LHCN-M2 (cell line): ENCODE measurements at places on chromosomes 6 and 20.
A peak's percentile ranks its signal among the peaks of the same experiment; 100 is the strongest.

GRCh38 chr20:57061051-57061900, 205.2 kb downstream of the BMP7 start:
- no peak for DNase-seq

GRCh38 chr6:73028893-73029450, 196.3 kb downstream of the KHDC1L start:
- DNase-seq: peak; percentile 32

DNA sequence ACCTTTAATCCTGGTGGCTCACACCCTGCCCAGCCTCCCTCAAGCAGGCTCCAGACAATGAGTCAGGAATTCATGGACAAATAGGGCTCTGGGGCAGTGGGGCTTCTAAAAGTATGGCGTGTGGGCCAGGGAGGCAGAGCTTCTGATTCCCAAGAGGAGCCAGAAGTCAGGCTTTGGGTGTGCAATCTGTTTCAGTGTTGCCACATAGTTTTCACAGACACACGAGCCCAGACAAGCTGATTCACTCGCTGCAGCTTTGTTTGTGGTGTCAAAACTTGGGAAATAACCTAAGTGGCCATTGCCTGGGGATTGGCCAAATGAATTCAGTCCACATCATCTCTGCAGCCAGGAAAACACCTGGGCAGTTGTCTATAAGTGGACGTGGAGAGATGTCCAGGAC, 9.2 kb downstream of the PEDS1 start:
- peak; percentile 97 for DNase-seq

- DNase-seq: peak; percentile 18
These were observed 92.1 kb upstream of the SPTLC3 start for GRCh38 chr20:12916699-12917098.

- DNase-seq: peak; percentile 15
These were observed 87.0 kb upstream of the B3GAT2 start for GRCh38 chr6:71043902-71044301.

- no peak for DNase-seq
These were observed 3.8 kb downstream of the DIDO1 start for GRCh38 chr20:62922451-62922921.

DNA sequence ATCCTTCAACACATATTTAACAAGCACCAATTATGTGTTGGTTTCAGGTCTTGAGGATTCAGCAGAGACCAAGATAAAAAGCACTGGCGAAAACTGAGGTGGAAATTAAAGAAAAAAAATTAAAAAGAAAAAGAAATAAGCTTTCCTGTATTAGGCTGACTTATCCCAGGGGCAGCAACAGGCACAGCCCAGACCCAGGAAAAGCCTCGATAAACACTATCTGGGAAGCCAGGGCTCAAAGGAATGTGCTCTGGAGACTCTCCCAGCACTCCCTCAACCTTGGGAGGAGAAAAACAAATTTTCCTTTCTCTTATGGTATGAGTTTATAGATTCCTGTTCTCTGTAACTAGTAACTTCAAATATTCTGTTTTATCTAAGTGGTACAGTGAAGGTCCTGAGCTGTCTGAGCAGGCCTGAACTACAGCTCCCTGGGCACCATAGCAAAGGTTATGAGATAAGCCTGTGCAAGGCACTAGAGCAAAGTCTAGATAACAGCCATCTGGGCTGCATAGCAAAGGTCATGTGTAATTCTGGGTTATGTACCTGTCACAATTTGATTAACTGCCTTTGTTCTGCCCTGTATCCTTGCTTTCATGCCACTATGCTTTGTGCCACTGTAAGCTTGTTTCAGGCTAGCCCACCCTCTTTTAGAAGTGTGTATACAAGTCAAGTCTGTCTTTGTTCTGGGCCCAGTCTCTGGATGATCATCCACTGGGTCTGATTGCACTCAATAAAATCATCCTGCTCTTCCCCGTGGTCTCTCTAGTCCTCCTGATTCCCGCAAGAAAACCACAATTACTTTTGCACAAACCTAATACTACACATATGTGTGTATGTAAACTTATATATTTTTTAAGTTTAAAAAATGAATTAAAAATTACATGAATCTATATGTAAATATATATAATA, 54.0 kb downstream of the IL22RA2 start:
- no peak for DNase-seq

- DNase-seq: peak; percentile 97
These were observed 42.6 kb downstream of the KIAA1755 start for GRCh38 chr20:38217791-38218565.

GRCh38 chr6:109770047-109770446, 79.0 kb downstream of the FIG4 start:
- no peak for DNase-seq

- no peak for DNase-seq
These were observed 121.0 kb downstream of the SYNDIG1 start for GRCh38 chr20:24590178-24590982.

GRCh38 chr6:161272635-161273273, 1.1 kb downstream of the AGPAT4 start:
- DNase-seq: peak; percentile 22

- DNase-seq: no peak
These were observed 1024.3 kb upstream of the MAP3K7 start for GRCh38 chr6:91611190-91611589.

DNA sequence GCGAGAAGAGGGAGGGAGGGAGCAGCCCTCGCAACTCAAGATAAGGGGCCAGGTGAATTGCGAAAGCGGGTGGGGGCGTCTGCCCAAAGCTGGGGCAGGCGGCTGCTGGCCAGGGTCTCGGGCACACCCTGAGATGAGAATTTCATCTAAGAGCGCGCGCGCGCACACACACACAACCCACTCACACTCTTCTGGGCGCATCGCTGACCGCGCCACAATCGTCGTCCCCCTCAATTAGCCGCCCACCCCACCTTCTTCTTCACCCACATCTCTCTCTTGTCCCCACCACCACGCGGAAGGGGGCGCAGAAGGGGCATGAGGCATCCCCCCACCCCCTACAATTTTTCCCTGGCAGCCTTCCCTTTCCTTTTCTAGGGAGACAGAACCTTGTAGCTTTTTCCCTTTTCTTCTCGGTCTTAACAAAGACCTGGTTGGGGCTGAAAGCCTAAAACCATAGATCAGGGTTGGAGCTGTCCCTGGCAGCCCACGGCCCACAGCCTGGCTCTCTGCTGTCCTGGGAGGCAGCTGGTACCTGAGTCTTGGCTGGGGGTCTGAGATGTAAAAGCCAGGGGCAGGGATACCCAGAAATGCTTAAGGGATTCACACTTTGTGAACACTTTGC, 737 bp upstream of the PTPRT start:
- DNase-seq: no peak

DNA sequence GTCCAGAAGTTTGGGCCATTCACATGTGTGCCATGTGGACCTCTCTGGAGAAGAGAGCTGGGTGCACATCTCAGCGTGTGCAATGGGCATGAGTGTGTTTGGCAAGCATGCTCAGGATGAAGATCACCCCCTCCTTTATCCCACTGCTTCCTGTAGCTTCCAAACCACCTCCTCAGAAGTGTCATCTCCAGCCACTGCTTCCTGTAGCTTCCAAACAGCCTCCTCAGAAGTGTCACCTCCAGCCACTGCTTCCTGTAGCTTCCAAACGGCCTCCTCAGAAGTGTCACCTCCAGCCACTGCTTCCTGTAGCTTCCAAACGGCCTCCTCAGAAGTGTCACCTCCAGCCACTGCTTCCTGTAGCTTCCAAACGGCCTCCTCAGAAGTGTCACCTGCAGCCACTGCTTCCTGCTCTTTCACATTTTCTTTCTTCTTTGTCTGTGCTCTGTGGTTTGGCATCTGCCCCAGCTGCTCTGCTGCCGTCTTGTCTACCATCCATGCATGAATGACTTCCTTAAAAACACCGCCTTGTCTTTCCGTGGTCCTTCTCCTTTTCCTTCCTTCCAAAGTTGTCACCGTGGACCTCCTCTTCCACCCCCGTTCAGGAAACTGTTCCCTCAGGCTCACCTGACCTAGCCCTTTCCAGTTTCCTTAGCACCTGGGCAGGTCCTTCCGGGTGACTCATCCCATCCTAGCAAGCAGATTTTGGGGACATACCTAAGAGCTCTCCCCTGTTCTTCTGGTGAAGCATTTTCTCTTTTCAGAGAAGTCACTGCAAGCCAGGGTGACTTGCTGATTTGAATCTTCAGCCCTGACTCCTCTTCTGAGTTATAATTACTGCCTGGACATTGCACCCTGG, 43.5 kb upstream of the TIAM2 start:
- no peak for DNase-seq

GRCh38 chr20:52490711-52491430, 299.3 kb upstream of the ZFP64 start:
- DNase-seq: peak; percentile 90

GRCh38 chr20:32227744-32228688, 20.3 kb downstream of the POFUT1 start:
- DNase-seq: no peak

DNA sequence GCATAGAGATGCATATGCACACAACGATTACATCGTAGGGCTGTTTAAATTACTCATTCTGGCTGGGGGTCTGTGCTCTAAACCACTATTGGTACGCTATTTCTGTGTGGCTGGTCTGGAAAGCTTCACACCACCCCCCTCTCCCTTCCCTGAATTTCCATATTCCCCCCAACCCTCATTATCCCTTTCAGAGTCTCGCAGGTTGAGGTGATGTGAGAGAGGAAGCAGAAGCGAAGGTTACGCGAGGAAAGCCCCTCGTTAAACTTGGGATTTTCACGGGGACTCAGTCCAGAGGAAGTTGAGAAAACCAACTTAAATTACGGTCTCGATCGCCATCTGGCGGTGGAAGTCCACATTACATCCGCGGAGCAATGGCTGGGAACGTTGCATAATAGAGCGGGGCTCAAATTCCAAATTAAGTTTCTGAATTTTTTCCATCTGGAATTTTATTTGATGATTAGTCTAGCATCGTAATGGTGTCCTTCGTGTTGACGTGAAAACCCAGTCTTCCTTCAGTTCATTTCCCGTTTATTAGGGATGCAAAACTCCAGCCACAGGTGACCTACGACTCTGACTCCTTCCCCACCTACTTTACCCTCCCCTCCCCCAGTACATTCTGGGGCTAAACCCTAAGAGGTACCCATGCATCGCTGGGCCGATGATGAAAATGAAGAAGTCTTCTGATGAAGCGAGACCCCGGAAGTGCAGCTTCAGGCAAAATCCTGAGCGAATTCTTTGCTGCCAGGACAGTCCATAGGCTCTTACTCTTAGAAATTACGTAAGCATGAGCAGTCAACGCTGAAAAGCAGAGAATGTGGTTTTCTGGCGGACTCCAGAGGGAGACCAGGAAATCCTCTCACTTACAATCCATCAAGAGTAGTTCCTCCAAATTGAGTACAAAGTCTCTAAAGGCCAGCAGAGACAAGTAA, 19.7 kb downstream of the HLA-DOB start:
- peak; percentile 44 for DNase-seq

DNA sequence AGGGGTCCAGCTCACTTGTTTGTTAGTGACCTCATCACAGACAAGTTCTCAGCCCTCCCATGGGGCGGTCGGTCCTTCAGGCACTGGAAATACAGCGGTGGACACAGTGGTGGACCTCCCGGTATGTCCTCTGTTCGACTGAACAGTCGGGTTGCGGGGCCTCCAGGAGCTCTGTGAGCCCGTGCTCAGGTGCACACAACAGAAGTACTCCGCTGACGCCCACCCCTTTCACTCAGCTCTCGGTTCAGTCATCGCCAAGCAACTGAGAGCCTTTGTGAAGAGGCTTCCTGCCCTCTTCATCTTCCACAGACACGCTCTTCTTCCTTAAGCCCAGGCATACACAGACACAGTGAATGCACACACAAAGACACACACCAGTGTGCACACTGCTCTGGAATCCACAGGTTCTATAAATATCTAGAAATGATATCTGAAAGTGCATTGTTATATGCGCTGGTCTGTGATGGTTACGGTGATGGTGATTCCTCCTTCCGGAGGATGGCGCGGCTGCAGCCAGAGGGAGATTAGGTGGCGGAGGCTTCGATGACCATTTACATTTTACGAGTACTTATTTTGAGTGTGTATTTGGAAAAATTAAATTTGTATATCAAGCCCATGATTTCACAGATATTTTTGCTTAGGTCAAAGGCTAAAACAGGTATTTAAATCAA, 46.8 kb upstream of the BHLHE23 start:
- no peak for DNase-seq

- DNase-seq: no peak
These were observed 803 bp upstream of the SRXN1 start for GRCh38 chr20:653590-654416.

- DNase-seq: no peak
These were observed 3.1 kb downstream of the FAM210B start for GRCh38 chr20:56361900-56362299.

- DNase-seq: peak; percentile 96
These were observed 3.8 kb downstream of the PREX1 start for GRCh38 chr20:48823960-48824498.

GRCh38 chr6:36638579-36638978, 39.9 kb upstream of the CDKN1A start:
- DNase-seq: no peak

- no peak for DNase-seq
These were observed 184.0 kb upstream of the HDDC2 start for GRCh38 chr6:125485757-125486156.

GRCh38 chr6:111985202-111985731, 68.6 kb upstream of the CCN6 start:
- DNase-seq: peak; percentile 96

- no peak for DNase-seq
These were observed 1.2 kb downstream of the MAK start for GRCh38 chr6:10837009-10837621.

DNA sequence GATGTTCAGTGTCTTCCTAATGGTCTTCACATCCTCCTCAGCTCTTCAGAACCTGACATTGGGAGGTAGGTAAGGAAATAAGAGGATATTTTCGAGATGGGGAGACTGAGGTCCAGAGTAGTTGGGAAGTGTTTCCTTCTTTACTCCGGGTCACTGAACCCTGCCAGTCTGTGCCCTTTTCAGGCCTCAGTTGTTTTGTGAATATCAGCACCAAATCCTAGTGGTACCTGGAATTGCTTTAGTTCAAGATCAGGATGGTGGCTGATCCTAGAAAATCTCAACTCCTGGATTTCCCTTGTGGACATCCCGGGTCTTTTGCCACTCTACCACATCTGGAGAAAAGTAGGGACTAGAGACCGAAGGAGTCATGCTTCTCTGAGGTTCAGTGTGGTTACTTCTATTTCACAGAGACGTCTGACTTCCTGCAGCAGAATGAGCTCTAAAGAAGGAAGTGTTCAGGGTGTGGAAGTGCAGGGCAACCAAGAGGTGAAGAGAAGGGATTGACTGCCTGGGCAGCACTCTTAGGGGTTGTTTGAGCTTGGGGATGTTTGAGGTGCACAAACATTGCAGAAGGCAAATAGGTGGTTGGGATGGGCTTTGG, 995 bp downstream of the STK4 start:
- DNase-seq: peak; percentile 35

GRCh38 chr20:19621072-19621471, 137.0 kb upstream of the RIN2 start:
- DNase-seq: peak; percentile 61

GRCh38 chr6:84696166-84696565, 68.2 kb downstream of the TBX18 start:
- no peak for DNase-seq

- DNase-seq: peak; percentile 45
These were observed 118.1 kb downstream of the RWDD2A start for GRCh38 chr6:83311231-83311630.

- no peak for DNase-seq
These were observed 1.1 kb downstream of the GLP1R start for GRCh38 chr6:39049575-39050283.
